D341Med (cell line): ENCODE measurements at places on chromosomes 6 and 20.

DNA sequence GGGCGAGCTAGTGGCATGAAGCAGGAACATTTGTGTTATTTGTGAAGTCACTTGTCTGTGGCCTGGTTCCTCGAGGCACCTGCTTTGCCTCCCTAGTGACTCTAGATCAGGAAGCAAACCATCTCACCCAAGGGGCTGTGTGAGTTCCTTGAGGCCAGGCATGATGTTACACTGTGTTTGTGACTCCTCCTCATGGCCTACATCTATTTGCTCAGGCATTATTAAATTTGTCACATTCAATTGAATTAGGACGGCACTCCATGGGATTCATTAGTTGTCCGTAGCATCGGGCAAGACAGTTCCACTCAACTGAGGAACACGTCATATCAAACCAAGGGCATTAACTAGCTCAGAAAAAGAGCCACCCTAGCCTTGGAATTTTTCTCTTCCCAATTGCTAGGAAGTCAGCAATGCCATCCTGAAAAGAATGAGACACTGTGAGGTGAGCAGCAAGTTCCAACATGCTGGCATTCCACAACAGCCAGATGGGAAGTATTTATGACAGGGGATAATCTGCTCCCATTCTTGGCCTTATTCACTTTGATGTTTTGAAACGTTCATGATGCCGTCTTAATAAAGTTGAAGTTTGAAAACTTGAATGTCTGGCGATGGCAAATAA lies 17.2 kb downstream of the TMEM200A start:
- no peak for DNase-seq

- no peak for DNase-seq
These were observed 157.1 kb upstream of the THEMIS start for GRCh38 chr6:128057946-128058345.

- no peak for DNase-seq
These were observed 103.1 kb downstream of the LRFN2 start for GRCh38 chr6:40484066-40484465.

DNA sequence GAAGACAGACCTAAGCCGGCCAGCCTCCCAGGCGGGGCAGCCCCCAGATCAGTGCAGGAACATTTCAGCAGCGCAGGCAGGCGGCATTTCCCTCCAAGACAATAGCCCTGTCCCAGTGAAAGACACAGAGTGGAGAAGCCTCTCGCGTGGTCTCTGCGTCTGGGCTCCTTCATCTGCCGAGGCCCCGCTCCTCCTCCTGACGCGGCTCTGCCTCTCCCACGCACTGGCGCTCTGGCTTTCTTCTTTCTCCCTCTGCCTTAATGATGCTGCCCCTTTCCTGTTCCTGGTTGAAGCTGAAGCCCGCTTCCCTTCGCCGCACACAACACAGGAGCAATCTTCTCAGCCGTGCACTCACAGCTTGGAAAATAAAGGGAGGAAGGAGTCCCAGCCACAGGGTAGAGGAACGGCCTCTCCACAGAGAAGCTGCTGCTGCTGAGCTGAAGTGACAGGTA lies 347.5 kb downstream of the CDH4 start:
- no peak for DNase-seq
